Hematopoietic multipotent progenitor cell treated with erythropoietin and hydrocortisone succinate and interleukin-3 and kit ligand, for 8 days (in vitro differentiated cells): ENCODE measurements at places on chromosomes 13 and 19.
A peak's percentile ranks its signal among the peaks of the same experiment; 100 is the strongest.

GRCh38 chr13:33940898-33941297 is 122.9 kb downstream of the RFC3 start:
- no peak for DNase-seq

- DNase-seq = no peak
Observed at GRCh38 chr13:37382146-37382545, 216.4 kb downstream of the POSTN start.

- DNase-seq = no peak
Observed at GRCh38 chr19:49921871-49922795, 6.9 kb upstream of the ATF5 start.

GRCh38 chr13:75760131-75761021 is 124.2 kb downstream of the LMO7 start:
- DNase-seq = no peak

- DNase-seq = no peak
Observed at GRCh38 chr19:7874897-7875273, 695 bp upstream of the PRR36 start.

DNA sequence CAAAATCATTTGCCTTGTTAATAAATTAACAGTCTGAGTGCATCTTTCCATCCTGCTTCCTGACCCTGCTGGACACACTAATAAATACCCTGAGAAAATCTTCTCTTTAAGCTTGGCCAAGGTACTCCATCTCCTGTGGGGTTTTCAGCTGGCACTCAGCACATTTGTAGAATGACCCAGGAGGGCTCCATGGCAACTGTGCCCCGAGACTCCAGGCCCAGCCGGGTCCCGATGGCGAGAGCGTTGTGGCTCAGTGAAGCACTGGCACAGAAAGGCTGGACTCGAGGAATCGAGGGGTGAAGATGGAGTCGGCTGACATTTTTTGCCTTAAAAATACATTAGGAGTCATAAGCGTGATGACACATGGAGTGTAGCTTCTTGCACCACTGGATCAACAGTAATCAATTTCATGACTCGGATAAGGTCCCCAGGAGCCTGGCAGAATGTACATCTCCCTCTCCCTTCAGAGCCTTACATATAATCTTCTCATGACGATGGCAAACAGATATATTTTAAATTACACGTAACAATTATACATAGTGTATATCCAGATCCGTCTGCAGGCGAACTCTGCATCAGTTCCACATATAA is 85.4 kb downstream of the SLC7A1 start:
- DNase-seq = no peak

- no peak for DNase-seq
Observed at GRCh38 chr13:113272031-113272430, 25.0 kb upstream of the LAMP1 start.

DNA sequence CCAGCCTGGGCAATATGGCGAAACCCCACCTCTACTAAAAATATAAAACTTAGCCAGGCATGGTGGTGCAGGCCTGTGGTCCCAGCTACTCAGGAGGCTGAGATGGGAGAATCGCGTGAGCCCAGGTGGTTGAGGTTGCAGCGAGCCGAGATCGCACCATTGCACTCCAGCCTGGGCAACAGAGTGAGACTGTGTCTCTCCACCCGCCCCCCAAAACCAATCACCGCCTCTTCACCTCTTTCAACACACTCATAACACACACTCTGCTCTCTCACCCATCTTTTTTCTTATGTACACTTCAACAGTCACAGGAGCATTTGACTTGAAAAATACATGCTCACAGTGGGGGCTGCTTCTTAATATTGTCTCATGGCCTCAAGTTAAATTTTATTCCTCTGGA is 76.8 kb downstream of the ESD start:
- DNase-seq = no peak

DNA sequence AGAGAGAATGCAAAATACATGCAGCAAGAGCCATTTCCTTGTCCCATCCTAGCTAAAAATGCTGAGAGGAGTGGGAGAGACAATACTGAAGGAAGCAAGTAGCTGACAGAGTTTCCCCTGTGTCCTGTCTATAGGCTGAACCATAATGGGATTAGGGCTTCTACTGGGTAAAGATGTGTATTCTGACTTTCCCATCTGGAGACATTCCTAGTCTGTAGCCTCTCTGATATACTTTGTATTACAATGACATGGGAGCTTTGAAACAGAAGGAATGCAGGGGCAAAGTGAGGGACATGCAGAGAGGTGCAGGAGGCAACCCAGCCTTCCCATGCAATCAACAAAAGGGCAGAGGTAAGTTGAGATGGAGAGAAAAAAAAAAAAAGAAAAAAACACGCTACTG is 10.5 kb upstream of the GPC6 start:
- no peak for DNase-seq

DNA sequence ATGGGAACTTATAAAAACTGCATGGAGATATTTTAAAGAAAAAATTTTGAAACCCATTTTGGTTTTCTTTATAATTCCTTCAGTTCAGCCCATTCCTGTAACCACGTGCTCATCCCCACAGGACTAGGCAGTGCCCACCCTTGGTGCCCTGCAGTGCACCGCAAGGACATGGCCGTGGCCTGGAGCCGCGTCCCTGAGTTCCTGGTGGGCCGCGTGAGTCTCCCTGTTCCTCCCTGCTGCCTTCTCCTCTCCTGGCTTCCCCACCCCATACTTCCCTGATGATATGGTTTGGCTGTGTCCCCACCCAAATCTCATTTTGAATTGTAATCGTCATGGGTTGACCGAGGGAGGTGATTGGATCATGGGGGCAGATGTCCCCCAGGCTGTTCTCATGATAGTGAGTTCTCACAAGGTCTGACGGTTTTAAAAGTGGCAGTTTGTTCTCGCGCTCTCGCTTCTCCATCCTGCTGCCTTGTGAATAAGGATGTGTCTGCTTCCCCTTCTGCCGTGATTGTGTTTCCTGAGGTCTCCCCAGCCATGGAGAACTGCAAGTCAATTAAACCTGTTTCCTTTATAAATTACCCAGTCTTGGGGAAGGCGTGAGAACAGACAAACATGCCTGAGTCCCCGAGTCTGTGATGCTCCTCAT is 31.6 kb upstream of the TFDP1 start:
- peak; percentile 21 for DNase-seq

DNA sequence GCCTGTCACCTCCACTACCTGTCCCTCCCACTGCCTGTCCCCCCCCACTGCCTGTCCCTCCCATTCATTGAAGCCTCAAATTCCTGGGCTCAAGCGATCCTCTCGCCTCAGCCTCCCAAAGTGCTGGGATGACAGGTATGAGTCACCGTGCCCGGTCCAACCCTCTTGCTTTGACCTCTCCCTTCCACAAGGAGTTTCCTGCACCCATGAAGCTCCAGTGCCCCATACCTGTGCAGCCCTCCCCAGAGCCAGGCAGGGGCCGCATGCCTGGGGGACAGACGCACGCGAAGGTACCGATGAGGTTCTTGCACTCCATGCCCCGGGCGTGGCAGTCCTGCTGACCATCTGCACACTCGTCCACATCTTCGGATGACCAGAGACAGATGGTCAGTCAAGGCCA is 34.3 kb downstream of the CCL25 start:
- DNase-seq = no peak

GRCh38 chr13:101267656-101268055 is 148.7 kb downstream of the NALCN start:
- DNase-seq = no peak

DNA sequence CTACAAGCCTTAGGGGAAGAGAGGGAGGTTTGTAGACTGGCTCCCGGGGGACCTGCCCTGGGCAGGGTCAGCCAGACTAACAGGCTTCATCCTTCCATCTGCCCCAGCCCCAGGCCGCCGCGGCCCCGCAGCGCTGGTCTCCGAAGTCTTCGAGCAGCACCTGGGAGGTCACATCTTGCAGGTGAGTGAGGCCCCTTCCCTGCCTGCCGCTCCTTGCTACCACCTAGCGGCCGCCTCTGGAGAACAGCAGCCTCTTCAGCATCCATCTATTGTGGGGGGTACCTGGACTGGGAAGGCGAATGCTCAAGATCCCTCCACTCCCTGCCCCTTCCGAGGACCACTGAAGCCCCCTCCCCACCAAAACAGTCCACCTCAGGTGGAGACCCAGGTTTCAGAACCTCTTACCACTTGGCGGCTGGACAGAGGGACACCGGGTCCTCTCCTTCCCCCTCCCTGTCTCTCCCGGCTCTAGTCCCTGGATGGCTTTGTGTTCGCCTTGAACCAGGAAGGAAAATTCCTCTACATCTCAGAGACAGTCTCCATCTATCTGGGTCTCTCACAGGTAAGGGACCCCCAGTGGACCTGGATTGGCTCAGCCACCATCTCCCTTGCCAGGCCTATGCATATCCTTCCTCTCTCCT is 12.7 kb downstream of the NPAS1 start:
- peak; percentile 30 for DNase-seq

- no peak for DNase-seq
Observed at GRCh38 chr13:74288361-74288911, 154.2 kb upstream of the KLF12 start.

- no peak for DNase-seq
Observed at GRCh38 chr13:65868884-65869283, 1361.3 kb downstream of the PCDH9 start.

GRCh38 chr19:51043497-51043896 is 8.7 kb upstream of the KLK12 start:
- no peak for DNase-seq

DNA sequence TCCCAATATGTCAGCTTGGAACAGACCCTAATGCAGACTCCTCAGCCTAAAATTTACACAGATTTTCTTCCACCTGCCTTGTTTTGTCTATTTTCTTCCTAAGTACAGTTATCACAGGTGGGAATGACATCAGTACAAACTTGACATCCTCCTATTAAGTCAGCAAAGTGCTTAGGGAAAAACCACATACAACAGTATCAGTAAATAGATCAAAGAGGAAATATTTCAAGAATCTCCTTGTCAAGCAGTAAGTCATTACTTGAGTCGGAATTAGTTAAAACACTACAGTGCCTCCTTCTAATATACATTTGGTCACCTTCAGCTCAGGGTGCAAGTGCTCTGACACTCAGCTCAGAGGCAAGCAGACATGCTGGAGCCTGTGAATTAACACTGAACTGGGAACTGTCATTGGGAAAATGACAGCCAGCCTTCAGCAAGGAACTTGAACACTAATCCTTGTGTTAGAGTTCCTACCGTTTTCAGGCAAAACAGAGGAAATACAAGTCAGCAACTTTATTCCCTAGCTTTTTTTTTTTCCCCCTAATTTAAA is 394.3 kb upstream of the HTR2A start:
- DNase-seq = no peak

- no peak for DNase-seq
Observed at GRCh38 chr13:31330236-31330635, 130.5 kb downstream of the B3GLCT start.

GRCh38 chr13:46119883-46120614 is 15.2 kb upstream of the CPB2 start:
- peak; percentile 82 for DNase-seq

GRCh38 chr13:92196591-92197256 is 798.3 kb downstream of the GPC5 start:
- no peak for DNase-seq

DNA sequence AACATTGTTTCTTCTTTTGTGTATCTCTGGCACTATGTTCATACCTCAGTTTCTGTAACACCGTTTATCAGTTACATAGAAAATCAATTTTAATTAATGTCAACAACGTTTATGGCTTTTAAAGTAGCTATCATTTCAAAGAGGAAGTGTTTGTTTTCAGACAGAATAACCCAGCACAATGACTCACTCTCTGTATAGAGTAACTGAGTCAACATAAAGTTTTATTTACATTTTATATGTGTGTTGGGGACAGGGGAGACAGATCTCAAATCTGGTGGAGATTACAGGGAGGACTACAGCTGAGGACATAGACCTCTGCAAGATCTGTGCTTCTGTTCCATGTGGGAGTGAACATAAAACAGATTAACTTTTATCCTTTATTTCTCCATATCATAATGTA is 2590.1 kb downstream of the PCDH9 start:
- no peak for DNase-seq

DNA sequence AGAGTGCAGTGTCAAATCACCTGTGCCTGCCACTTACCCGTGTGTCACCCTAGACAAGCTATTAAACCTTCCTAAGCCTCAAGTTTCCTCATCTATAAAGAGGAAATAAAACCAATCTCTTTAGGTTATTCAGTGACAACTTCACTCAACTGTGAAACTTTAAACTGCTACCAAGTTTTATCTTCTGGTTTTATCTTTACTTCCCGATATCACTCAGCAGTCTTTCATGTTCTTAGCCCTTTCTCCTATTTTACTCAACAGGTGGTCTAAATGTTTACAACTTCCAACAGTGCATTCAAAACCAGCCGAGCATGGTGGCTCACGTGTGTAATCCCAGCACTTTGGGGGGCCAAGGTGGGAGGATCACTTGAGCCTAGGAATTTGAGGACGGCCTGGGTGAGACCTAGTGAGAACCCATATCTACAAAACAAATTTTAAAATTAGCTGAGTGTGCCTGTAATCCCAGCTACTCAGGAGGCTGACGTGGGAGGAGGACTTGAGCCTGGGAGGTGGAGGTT is 59.6 kb downstream of the GPALPP1 start:
- no peak for DNase-seq

- peak; percentile 97 for DNase-seq
Observed at GRCh38 chr19:36528194-36528920, at the start of gene ZNF260. Gene ZNF260, minus strand, starts transcription at chr19:36528271. Its CDS starts 13,033 bp downstream, at chr19:36515238.

GRCh38 chr19:9043524-9043923 is 33.3 kb upstream of the MUC16 start:
- DNase-seq = no peak

DNA sequence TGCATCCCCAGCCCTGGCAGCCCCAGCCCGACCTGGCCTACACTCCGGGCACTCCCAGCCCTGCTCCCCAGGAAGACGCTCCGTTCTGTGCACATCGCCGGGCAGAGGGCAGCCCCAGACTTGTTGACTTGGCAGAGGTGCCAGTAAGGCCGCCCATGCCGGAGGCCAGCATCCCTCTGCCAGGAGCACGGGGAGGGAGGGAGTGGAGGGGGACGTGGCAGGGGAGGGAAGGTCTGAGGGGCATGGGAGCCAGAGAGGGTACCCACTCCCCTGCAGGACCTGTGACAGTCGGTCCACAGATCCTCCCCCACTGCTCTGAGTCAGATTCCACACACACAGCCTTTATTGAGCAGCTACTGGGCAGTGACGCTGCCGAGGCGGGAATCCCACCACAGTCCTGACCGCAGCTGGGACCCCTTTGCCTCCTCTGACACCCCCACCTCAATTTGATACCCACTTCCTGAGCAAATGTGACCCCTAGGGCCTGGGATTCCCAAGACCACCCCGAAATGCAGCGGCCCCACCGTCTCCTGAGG is 1.9 kb upstream of the NKPD1 start:
- no peak for DNase-seq
